ENCODE measurements at places on chromosomes 3 and 15. TPM values are rescaled to one million over a fixed set of nuclear protein-coding genes. Genes with fewer than 3 reads are reported as not detected.

DNA sequence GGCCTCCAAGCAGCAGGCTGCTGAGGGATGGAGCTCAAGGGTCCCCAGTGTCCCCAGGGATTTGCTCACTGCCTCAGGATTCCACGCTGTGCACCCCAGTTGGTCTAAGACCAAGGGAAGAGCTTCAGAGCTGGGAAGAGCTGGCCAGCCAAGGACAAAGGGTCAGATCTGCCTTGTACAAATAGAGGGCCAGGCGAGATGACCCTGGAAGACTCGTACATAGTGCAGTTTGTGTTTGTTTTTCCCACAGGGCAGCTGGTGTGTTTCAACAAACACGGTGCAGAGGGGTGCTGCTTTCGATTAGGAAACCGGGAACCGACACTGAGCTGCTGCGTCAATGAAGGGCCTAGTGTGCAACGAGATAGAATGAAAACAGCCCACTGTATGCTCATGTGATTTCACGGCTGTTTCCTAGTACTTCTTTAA is 56.1 kb upstream of the TRPM1 start:
- H3K4me3 ChIP-seq: no peak overlapping the region
- H3K27me3 ChIP-seq: peaks cover 5% of the 10 kb centered on the region
- no peaks in the 10 kb centered on the region for H3K36me3 ChIP-seq

DNA sequence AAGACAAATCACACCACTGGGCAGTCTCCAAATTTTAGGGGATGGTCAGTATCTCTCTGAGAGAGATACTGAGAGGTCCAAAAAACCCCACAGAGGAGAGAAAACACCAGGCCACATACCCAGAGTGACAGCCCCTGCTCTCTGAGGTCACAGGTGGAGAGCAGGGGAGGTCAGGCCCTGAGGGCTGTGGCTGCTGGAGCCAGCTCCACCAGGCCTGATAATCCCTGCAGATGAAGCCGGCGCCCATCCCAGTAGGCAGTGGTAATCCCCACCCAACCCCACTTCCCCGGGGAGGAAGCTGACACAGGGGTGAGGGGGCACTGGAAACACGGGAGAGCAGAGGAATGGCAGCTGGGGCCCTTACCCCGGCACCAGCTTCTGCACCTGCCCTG is 31.2 kb upstream of the SRP14 start:
- H3K4me3 ChIP-seq: no peak overlapping the region
- H3K36me3 ChIP-seq: no peaks in the 10 kb centered on the region
- H3K27ac ChIP-seq: no peak overlapping the region
- H3K4me1 ChIP-seq: peaks cover 10% of the 10 kb centered on the region
- H3K27me3 ChIP-seq: no peaks in the 10 kb centered on the region

- H3K36me3 ChIP-seq: no peaks in the 10 kb centered on the region
- H3K27me3 ChIP-seq: no peaks in the 10 kb centered on the region
- H3K27ac ChIP-seq: no peak overlapping the region
- no peak overlapping the region for H3K4me3 ChIP-seq
- no peaks in the 10 kb centered on the region for H3K4me1 ChIP-seq
Observed at GRCh38 chr3:78659386-78659987, 1108.3 kb downstream of the ROBO1 start.

DNA sequence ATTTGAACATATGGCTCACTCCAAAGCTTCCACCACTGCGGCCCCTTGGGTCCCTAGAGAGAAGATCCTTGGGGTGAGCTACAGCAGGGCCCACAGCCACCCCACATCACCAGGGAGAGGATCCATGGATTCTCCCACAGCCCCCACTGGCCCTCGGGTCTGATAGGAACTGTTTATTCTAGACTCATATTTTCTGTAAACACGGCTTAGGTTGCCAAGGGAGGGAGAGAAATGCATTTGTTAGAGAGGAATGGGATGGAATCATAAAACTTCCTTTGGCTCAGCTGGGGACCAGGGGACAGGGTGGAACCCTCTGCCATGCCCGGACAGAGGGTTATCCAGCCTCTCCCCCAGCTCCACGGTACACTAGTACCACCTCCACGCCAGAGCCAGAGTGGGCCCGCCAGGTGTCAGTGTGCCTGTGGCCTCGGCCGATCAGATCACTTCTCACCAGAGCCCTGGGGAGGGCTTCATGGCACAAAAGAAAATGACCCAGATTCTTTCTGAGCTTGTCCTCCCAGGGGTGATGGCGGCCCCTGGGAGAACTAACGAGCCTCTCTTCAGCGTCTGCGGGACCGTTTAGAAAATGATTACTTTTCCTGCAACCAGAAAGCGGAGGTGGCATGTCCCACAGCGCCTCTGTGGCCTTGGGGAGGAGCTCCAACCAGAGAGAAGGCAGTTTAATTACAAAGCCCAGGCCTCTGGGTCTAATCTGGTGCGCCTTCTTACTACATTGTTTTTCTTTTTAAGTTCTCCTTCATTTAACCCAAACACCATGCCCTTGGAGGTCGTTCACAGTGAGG is 33.7 kb downstream of the ADCY5 start:
- H3K27ac ChIP-seq: no peak overlapping the region
- H3K36me3 ChIP-seq: no peaks in the 10 kb centered on the region
- H3K4me1 ChIP-seq: no peaks in the 10 kb centered on the region

GRCh38 chr15:65056868-65057548 is 10.8 kb downstream of the RASL12 start:
- peaks cover 4% of the 10 kb centered on the region for H3K27me3 ChIP-seq
- peaks cover 14% of the 10 kb centered on the region for H3K4me1 ChIP-seq
- no peak overlapping the region for H3K4me3 ChIP-seq
- no peaks in the 10 kb centered on the region for H3K36me3 ChIP-seq

DNA sequence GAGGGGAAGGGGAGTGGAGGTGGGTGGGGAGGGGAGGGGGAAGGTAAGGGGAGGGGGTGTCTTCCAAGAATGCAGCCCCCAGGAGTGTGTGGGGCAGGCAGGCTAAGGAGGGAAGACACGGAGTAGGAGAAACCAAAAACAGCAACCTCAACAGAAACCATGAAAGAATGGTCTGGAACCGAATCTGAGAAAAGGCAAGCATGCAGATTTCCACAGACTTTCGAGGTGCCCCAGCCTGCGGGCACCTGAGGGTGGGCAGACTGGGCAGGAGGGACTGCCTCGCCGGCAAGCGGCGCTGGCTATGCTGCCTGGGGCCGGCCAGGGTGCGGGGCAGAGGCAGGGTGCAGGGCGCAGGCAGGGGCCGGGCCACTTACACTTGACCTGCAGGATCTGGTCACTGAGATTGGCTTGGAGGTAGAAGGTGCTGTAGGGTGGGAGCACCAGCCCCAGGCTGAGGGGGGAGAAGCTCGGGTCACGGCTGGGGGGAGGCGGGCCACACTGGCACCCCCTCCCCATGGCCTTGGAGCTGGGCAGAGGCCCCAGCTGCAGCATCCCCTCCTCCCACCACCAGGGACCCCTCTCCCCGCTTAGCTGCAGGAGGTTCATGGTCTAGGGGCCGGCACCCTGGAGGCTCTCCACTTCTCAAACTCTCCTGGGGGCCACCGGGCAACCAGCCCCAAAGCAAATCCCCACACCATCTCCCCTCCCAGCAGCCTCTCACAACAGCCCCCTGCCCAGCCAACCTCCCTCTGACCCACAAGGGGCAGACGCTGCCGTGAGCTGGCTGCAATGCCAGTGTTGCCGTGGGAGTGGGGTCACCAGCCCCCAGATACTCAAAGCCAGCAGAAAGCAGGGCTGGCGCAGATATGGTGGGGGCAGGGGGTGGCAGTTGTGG is 15.3 kb upstream of the TMEM115 start:
- H3K4me3 ChIP-seq: no peak overlapping the region
- H3K27me3 ChIP-seq: no peaks in the 10 kb centered on the region
- H3K36me3 ChIP-seq: no peaks in the 10 kb centered on the region

DNA sequence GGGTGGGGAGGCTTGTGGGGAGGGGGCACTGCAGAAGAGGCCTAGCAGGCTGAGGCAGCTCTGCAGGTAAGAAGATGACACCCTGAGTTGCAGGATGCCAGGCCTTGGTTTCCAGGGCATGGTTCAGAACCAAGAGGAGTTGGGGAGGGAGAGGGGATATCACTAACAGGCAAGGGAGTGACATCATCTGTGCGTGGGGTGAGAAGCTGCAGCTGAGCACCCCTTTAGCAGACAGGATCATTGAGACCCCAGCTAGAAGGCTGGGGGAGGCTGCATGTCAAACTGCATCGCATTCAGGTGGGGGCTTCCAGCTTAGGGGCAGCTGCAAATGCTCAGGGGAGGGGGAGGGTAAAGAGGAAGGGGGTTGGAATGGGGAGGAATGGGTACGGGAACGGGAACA is 23.0 kb downstream of the CACNA2D2 start:
- H3K27ac ChIP-seq: no peak overlapping the region
- no peaks in the 10 kb centered on the region for H3K27me3 ChIP-seq
- no peak overlapping the region for H3K4me3 ChIP-seq
- peaks cover 2% of the 10 kb centered on the region for H3K4me1 ChIP-seq

DNA sequence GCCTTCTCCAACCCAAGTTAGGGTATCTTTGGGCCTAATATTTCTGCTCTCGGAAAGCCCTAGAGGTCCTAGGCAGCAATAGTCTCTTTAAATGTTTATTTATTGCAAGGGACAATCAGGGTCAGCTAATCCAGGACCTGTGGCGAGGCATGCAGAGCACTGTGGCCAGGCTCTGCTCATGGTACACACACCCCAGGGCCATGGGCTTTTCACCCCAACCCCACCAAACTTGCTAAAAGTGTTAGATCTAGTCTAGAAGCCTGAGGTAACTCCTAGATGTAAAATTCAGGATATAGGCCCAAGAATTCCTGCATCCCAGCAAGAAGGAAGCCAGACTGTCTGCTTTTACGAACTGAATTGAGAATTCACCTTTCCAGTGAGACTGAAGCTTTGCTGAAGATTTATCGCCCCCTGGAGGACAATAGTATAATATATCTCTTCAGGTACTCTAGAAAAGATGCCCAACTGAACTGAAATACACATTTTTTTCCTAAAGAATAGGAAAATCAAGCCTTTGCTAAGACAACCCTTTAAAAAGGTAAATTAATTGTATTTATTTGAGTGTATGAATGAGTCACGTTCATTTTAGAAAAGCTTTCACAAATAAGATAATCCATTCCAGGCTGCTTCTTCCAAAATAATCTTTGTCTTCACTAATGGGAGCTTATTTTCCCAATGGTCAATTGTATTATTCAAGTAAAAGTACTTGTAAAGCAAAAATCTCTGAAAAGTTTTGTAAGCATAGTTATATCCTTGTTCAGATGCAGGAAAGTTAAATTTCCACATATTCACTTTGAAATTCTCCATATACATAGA is 89.8 kb downstream of the LRRC3B start:
- no peak overlapping the region for H3K27ac ChIP-seq
- no peaks in the 10 kb centered on the region for H3K27me3 ChIP-seq
- no peak overlapping the region for H3K4me3 ChIP-seq
- DNase-seq: no peak
- no peaks in the 10 kb centered on the region for H3K36me3 ChIP-seq

GRCh38 chr15:31556494-31557150 is 230.0 kb downstream of the KLF13 start:
- H3K4me1 ChIP-seq: no peaks in the 10 kb centered on the region
- no peak overlapping the region for H3K27ac ChIP-seq
- no peak for DNase-seq
- no peaks in the 10 kb centered on the region for H3K27me3 ChIP-seq

DNA sequence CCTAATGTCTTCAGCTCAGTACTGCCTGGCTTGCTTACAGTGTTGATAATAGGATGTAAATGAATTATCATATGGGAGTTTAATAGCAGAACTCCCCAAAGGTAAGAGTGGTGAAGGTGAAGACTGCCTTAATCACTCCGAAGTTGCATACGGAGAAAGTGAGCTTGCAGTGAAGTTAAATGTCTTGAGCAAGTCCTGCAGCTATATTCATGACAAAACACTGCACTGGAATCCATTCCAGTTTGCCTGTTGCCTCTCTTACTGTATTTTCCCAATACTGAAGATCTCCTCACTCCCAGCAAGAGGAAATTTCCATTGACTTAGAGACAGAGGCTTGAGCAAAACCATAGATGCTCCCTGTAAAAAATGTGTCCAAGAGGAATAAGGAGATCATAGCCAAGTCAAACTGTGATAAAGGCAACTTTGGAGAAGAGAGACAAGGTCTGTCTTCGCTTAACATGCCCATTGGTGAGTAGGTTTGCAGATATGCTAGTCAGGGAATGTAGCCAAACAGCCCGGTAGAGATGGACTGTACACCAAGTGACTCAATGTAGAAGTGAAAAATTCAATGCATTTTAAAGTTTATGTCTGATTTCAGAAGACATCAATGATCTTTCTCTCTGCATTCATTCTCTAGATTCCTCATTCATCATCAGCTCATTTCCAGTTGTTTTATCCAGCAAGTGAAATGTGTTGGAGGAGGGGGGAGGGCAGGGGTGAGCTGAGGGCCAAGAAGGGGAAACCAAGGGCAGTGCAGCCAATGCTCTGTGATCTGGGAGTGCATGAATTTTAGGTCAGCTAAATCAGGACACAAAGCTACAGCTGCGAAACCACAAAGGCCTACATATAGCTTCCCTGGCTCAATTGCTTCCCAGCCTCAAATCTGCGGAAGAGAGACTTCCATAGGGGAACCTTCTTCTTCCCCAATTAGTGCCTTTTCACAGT is 667.1 kb upstream of the NR2F2 start:
- DNase-seq: no peak
- peaks cover 2% of the 10 kb centered on the region for H3K4me1 ChIP-seq
- H3K27me3 ChIP-seq: peaks cover 10% of the 10 kb centered on the region
- H3K27ac ChIP-seq: no peak overlapping the region
- H3K4me3 ChIP-seq: no peak overlapping the region
- no peaks in the 10 kb centered on the region for H3K36me3 ChIP-seq

DNA sequence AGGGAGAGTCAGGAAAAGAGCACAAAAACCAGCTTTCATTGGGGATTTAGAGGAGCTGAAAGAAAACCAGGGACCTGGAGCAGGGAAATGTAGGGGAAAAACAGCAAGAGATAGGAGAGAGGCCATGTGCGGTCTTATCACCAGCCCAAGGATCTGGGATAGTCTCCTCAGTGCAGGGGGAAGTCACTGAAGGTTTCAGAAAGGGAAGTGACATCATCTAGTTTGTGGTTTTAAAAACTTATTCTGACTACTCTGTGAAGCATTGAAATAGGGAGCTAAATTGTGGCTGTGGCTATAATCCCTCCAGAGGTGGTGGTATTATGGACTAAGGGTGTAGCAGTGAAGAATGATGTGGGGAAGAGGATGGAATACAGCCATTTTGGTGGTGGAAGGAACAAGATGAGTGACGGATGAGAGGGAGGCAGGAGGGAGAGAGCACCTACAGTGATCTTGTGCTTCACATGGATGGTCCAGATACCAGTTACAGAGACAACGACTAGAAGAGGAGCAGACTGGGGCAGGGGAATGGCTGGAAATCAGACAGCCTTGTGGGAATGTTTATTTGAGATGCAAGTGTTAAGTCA is 72.7 kb downstream of the HMG20A start:
- no peak overlapping the region for H3K4me3 ChIP-seq
- H3K36me3 ChIP-seq: peaks cover 2% of the 10 kb centered on the region
- H3K27ac ChIP-seq: peak overlapping the region; percentile 7
- no peak for DNase-seq
- peaks cover 12% of the 10 kb centered on the region for H3K4me1 ChIP-seq

GRCh38 chr3:12628813-12629212 is 35.1 kb downstream of the RAF1 start:
- no peak overlapping the region for H3K4me3 ChIP-seq
- peaks cover 6% of the 10 kb centered on the region for H3K36me3 ChIP-seq
- no peak overlapping the region for H3K27ac ChIP-seq
- peaks cover 38% of the 10 kb centered on the region for H3K4me1 ChIP-seq
- no peak for DNase-seq

- H3K4me1 ChIP-seq: peaks cover 9% of the 10 kb centered on the region
- no peak for DNase-seq
- H3K27ac ChIP-seq: no peak overlapping the region
- no peak overlapping the region for H3K4me3 ChIP-seq
- H3K36me3 ChIP-seq: peaks cover 5% of the 10 kb centered on the region
Observed at GRCh38 chr3:43489930-43490329, 131.9 kb downstream of the ANO10 start.

Gene CLRN1
- not detected for total RNA-seq

Gene ZDHHC19
- not detected for total RNA-seq

Gene WWTR1
- total RNA-seq: 3.8 TPM

Gene GOLGA8R
- 13.0 TPM for total RNA-seq

Measured in activated CD8-positive, alpha-beta memory T cell treated with anti-CD3 and anti-CD28 coated beads, Interleukin-2, amount 10 ng/mL, durations not matched to agents 7 days and 5 days (primary cell).